ENCODE measurements at places on chromosomes 3 and 15.

DNA sequence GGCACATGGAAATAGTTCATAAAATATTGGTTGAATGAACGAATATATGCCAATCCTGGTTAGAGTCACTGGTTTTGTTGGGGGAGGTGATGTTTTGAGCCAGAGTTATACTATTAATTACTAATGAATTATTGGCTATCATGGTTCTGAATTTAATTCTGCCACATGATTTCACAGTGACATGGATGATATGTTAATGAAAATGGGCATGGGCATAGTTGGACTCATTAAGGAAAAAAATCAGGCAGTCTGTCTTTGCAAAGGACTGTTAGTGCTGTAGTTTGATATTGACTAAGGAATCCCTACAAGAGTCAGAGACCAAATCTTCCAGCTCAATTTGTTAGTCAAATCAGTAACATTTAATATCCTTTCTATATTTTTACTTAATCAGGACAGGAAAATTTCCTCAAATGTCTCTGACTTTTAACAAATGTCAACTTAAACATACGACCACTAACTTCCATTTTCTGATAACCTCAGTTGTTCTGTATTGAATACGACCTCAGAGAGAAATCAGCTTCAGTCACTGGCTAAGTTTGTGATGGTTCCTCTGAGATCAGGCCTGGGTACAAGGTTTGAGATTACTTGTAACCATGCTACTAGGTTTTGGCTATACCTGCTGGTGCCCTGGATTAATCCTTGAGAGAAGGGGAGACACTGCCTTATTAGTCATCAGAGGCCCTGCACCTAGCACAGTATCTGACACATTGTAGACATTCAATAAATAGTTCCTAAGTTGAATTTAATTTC, 13.3 kb downstream of the NFKBIZ start:
- DNase-seq = no peak

GRCh38 chr3:10196389-10197052, 31.8 kb downstream of the IRAK2 start:
- peak; percentile 33 for DNase-seq

GRCh38 chr3:106014518-106014917, 145.7 kb upstream of the CBLB start:
- no peak for DNase-seq

DNA sequence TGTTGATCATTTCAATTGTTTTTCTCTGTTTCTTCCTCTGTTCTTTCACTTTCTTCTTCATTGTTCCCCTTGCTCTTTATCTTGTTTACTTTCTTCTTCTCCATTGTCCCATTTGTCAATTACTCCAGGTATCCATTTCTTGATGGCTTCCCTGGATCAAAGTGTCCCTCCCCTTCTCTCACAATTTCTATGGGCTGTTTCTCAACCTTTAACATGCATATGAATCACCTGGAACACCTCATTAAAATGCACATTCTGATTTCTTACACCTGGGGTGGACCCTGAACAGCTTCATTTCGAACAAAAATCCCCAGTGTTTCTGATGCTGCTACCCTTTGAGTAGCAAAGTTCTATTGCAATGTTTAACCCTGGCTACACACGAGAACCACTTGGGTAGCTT, 454.8 kb downstream of the EPHA6 start:
- DNase-seq = no peak

GRCh38 chr15:59570315-59570714, 41.3 kb upstream of the GCNT3 start:
- DNase-seq = peak; percentile 67

DNA sequence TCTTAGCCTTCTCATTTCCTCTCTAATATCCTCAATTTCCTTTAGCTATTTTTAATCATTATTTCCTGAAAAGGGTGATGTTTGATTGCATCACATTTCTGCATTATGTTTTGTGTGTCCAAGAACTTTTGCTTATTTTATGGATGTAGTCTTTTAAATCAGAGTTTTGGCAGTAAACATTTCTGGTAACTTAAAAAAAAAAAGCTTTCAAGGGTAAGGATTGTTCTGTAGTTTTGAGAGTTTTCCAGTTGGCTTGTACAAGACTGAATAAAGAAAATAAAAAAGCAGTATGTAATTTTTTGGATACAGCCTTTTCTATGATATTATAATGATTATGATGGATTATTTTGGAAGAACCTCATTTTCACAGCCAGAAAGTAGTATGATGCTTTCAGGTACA, 99.4 kb downstream of the DHX36 start:
- DNase-seq = no peak

DNA sequence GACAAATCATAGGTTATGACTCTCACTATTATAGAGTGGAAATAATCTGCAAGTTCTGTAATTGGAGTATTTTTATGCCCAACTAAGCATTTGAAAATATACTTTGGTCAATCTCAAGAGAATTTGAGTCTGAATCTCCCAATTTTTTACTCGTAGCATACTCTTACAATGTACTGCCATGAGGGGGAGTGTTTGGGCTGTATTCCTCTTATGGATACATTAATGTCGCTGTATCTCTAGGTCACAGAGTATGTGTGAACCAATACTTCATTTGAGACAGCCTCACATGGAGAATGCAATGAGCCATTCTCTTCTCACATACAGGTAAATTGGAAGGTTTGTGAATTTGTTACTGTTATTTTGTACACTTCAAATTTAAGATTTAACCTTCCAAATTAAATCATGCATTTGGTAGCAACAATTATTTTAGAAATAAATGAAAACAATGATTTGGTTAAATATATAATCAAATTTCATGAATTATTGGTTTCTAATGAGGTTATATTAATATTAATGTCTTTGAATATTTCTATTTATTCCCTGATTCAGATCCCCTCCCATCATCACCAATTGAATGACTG, 5.5 kb upstream of the CD200 start:
- DNase-seq = no peak

GRCh38 chr3:134852893-134853351, 57.9 kb downstream of the EPHB1 start:
- DNase-seq = peak; percentile 16

DNA sequence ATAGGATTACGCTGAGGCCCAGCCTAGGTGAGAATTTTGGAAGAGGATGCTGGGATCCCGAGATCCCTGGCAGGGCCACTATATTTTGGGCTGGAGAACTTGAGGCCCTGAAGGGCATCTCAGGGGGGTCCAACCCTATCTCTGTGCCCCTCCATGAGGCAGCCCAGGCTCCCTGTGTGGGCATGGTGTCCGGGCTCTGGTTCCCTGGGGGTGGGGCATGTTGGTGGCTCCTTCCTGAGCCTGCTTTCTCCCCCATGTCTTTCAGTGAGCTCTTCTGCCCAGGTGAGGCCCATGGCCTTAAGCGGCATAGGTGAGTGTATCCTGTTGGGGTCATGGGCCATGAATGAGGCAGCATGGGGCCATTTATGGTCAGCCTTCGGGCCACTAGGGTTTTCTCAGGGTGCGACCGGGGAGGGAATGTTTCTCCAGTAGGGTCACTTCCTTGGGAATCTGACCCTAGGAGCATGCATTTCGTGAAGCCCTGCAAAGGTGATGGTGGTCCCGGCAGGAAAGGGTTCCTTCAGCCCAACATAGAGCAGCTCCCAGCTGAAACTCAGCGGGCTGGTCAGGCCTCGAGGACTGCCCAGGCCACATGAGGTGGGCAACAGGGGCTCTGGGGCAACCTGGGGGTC, 191.3 kb downstream of the UBE3A start:
- peak; percentile 1 for DNase-seq

- DNase-seq = no peak
These were observed 25.5 kb upstream of the PTPRG start for GRCh38 chr3:61535826-61536225.

DNA sequence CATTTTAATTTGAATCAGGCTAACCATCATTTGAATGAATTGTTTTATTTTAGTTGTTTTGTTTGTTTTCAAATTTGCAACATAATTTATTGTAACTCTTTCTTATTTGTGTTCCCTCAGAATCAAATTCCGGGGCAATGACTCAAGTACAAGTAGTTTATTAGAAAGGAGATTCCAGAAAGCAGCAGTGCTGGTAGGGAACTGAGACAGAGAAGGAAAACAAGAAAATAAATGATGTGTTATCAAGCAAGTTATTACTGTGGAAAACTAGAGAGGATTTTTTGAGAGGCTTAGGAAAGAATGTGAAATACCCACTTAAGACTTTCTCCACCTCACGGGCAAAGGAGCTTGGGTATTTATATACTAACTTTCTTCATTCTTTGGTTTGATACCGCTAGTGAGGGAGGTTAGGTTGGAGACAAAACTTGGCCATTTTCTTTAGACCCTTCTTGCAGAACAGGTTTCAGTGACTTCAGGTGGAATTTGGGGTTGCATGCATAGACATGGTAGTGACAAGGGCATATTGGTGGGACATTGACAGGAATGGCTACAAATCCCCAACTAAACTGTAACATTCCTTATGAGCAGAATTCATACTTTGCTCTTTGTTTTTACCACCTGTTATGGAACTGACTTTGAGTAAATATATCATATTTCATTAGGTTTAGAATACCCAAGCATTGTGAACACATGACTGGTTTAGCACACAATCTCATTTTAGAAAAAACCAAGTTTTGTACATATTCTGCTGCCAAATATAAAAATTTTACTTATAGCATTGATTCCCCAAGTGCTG, 254.3 kb downstream of the ZBBX start:
- DNase-seq = no peak

DNA sequence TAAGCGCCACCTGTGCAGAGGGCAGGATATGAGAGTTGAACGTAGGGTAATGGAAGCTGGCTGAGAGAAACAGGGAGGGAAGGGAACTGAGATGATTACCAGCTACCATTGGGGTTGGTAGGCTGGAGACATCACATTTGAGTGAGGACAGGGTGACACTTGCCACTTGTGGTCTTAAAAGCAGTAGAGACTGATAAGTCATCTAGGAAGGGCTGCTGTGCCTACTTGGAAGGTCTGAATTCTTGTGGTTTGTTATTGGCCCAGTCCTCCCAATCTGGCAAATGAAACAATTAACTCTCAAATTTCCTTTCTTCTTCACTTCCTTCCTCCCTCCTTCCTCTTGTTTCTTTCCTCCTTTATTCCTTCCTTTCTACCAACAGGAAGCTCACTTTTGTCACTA, 46.8 kb downstream of the COL6A5 start:
- DNase-seq = no peak

DNA sequence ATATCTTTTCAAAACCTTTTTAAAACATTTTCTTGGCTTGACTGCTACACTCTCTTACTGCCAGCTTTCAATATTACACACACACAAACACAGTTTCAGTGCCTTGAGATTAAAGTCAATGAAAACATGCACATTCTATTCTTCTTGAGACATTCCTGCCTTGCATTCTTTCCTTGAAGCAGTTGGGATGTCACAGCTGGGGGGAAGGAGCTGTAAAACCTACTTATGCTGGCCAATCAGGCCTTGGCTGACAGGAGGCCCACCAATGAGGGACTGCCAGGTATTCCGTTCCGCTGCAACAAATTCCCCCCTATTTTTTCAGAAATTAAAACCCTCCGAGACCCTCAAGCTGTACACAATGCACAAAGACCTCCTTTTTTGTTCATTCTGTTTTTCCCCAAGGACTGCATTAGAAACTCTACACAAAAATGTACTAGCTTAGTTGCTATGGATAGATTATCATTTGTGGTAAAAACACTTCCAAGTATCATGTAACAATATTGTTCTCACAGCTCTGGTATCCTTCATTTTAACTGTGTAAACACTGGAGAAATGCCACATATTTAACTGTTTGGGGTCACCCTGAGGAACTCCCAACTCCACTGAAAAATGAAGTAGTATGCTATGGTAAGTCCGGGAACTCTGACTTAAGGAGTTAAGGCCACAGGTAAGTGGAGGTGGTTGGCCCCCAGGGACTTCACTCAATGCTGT, 18.5 kb downstream of the FSTL1 start:
- no peak for DNase-seq

DNA sequence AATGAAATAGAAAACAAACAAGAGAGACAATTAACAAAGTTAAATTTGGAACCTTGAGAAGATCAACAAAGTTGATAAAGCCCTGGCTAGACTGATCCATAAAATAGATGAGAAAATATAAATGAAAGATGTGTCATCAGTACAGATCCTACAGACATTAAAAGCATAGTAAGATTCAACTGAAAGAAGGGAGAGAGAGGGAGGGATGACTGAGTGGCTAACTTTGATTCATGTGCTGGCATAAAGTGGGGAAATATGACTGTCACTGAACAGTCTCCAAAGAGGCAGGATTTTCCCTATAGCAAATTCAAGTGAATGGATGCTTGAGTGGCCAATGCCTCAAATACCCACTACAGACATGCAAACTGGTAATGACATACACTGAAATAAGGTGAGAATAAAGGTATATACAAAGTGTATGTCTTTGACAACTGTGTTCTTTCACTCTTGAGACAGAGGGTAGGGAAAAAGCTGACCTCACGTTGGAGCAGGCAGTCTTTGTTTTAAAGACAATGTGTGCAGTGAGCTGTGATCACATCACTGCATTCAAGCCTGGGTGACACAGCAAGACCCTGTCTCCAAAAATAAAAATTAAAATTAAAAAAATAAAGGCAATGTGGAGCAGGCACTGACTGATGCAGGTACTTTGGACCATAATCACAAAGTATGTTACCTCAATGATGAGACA, 35.9 kb upstream of the CHD2 start:
- no peak for DNase-seq

DNA sequence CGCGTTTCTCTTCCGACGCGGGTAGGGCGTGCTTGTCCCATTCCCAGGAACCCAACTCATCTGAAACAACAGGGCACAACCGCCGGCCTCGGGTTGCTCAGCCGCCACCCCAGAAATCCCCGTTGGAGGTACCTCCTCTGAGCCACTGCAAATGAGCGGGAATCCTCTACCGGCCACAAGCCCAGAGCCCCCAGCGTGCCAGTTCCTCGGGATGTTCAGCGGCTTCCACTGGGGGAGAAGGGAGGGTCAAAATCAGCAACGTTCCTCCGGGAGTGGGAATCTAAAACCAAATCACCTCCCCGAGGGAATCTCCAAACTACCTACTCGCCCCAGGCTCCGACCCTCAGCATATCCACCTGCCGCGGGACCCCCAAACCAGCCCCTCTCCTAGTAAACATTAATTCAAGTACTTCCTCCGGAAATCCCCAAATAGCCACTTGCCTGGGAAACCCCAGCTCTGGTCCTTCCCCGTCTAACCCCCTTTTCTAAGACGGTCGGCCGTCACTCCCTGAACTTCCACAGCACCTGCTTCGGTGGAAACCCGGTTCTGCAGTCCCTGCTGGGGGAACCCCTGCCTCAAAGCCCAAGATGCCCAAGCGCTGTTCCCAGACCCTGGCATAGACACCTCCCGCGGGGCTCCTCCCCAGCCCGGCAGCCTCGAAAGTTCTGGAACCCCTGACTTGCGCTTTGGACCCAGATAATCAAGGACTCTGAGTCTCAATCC, 887 bp downstream of the OXTR start:
- no peak for DNase-seq

GRCh38 chr3:183698756-183699155, 1.2 kb downstream of the YEATS2 start:
- DNase-seq = peak; percentile 14

DNA sequence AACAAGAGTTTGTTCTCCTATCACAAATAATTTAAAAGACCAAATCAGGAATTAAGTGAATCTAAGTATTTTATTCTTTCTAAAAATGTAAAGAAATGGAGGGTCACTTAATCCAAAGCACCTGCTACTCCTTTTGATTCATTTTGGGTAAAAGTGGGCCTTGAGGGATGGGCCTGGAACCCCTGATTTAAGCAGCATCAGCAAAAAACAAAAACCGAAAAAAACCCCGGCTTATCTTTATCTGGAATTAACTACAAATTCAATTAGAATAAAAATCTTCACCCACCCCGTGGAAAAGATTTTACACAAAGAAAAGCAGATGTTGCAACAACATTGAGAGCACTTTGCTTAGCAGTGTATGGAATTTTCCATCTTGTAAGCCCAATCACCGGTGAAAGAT, 1018.2 kb downstream of the MCTP2 start:
- no peak for DNase-seq

GRCh38 chr3:168782193-168782592, 686.5 kb upstream of the GOLIM4 start:
- no peak for DNase-seq

Measured in transverse colon (tissue), 4 donors.